ENCODE measurements at places on chromosomes 6 and 20.

- H3K27ac ChIP-seq: no peak overlapping the region
- H3K36me3 ChIP-seq: no peaks in the 10 kb centered on the region
- no peak for DNase-seq
- no peak overlapping the region for H3K4me3 ChIP-seq
Measured at GRCh38 chr6:31871046-31871659, 7.6 kb downstream of the SLC44A4 start.

GRCh38 chr20:56833427-56833826 is 204.3 kb downstream of the TFAP2C start:
- H3K27ac ChIP-seq: no peak overlapping the region
- H3K4me1 ChIP-seq: no peaks in the 10 kb centered on the region
- no peaks in the 10 kb centered on the region for H3K36me3 ChIP-seq
- H3K4me3 ChIP-seq: no peak overlapping the region

DNA sequence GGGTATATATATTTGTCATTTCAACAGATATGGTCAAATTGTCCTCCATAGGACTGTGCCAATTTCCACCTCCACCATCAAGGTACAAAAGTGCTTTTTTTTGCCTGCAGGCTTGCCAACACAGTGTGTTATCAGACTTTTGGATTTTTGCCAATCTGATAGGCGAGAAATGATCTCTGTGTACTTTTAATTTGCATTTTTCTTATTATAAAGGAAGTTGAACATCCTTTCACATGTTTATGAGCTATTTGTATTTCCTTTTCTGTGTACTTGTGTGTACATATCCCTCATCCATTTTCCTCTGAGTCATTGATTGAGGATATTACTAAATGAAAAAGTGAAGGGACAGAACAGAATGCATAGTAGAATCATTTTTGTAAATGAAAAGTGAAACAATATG is 39.0 kb upstream of the PTPN1 start:
- H3K4me1 ChIP-seq: no peaks in the 10 kb centered on the region
- DNase-seq: no peak
- no peaks in the 10 kb centered on the region for H3K27me3 ChIP-seq
- no peak overlapping the region for H3K4me3 ChIP-seq
- H3K36me3 ChIP-seq: no peaks in the 10 kb centered on the region
- H3K27ac ChIP-seq: no peak overlapping the region

DNA sequence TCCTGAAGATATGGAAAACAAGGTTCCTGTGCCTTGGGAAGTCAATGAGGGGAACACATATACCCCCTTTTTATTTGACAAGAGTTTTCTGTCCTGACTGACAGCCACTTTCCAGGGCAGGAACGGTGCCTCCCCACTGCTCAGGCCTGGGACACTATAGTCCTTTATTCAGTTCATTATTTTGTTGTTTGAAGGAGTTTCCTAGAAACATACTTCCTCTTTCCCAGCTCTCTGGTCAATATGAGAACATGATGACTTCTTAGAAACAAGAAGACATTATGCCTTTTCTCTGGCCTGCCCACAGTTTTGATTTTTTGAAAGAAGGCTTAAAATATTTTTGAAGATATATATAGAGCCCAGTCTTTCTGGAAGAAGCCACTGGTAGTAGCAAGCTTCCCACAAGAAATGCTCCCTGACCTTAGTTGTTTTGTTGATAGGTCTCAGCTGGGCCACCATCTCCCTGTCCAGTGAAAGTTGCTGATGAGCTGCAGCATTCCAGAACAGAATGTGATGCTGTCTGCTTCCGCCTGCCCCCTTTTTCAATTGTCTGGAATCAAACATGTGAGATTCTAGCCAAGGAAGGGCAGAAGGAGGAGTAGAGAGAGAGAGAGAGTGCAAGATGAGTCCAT is 350.0 kb upstream of the PRND start:
- H3K4me1 ChIP-seq: peaks cover 3% of the 10 kb centered on the region
- no peaks in the 10 kb centered on the region for H3K36me3 ChIP-seq
- no peak overlapping the region for H3K4me3 ChIP-seq
- H3K27ac ChIP-seq: no peak overlapping the region
- no peaks in the 10 kb centered on the region for H3K27me3 ChIP-seq

DNA sequence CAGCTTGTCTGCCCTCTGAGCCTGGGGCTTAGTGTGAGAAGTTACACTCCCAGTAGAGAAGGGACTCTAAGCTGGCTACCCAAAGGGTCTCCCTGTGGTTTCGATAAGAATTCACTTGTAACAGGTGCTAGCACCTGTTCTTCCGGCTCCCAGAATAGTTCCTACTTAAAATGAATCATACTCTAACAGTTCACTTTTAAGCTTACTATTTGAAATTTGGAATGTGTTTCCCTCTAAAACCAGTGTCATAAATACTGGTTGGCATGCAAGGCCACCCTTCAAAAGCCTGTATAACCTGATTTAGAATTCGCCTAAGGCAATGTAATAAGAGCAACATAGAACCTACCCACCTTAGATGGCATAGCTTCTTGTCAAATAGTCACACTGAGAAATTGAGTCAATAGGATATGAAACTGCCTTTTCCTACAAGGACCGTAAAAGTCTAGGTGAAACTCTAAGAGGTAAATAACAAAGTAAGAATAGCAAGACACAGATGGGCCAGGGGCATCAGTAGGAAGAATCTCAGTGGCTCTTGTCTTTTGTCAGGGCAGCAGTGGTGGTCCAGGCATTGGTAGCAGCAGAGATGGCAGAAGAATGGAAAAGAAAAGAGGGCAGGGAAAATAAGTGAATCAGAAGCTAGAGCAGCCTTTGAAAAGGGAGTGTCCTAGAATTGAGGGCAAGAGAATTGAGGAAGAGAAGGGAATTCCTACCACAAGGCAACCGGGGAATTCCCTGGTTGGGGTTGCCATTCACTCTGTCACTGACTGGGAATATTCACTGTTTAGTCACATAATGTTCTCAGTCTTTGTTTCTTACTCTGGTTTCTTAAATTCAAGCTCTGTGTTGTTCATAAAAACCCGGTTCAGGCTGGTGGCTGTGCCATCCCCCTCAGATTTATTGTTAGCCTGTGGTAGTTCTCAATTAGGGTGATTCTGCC is 91.5 kb downstream of the HIVEP2 start:
- peaks cover 7% of the 10 kb centered on the region for H3K4me1 ChIP-seq
- no peak overlapping the region for H3K4me3 ChIP-seq
- DNase-seq: no peak
- no peaks in the 10 kb centered on the region for H3K36me3 ChIP-seq
- no peak overlapping the region for H3K27ac ChIP-seq

DNA sequence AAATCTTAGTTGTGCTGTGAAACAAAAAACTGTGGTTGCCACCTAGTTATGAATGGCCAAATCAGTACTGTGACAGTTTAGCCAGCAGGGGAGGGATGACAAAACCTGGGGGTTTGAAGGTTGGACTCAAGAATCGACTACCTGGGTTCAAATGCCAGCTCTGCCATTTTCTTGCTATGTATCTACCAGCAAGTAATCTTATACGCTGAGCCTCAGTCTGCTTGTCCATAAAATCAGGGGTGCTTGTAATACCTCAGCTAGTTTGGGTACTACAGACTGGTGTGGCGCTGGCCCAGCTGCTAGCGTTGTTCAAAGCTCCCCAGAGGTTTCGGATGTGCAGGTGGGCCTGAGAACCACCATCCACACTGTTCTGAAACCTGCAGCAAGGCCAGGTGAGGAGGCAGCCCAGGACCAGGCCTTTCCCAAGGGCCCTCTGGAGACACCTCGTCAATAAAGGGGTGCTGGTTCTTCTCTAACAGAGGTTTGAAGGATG is 40.4 kb downstream of the TRAM2 start:
- H3K27ac ChIP-seq: no peak overlapping the region
- H3K27me3 ChIP-seq: no peaks in the 10 kb centered on the region
- H3K4me1 ChIP-seq: peaks cover 3% of the 10 kb centered on the region
- no peak for DNase-seq
- no peaks in the 10 kb centered on the region for H3K36me3 ChIP-seq
- no peak overlapping the region for H3K4me3 ChIP-seq

DNA sequence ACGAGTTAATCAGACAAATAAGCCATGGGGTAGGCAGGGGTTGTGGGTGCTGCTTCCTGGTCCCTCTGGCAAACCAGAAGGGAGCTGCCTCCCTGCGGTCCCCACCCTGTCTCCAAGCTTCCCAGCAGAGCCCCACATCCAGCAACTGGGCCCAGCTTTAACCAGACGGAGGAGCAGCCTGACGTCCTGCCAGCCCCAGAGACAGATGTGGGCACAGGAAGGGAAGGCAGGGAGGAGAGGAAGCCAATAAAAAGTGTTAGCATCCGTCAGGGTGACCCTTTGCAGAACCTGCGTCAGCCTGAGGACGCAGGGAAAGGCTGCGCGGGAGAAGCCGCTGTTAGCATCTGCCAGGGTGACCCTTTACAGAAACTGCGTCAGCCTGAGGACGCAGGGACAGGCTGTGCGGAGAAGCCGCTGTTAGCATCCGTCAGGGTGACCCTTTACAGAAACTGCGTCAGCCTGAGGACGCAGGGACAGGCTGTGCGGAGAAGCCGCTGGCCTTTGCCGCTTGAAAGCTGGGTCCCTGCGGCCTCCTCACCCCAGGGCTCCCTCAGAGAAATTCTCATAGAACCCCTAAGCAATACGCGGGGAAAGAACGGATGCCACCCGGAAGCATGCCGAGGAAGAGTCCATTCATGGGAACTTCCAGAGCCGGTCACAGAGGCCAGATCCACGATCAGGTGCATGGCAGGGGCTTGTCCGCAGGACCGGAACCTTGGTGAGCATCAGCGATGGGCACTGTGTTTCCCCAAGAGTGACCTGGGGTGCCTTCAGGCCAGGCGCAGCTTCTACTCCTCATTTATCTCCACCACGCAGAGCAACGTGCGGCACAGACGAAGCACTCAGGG is 15.9 kb downstream of the DLL1 start:
- H3K27me3 ChIP-seq: no peaks in the 10 kb centered on the region
- no peak overlapping the region for H3K27ac ChIP-seq
- H3K4me3 ChIP-seq: no peak overlapping the region

- no peak for DNase-seq
- H3K27me3 ChIP-seq: no peaks in the 10 kb centered on the region
- H3K36me3 ChIP-seq: no peaks in the 10 kb centered on the region
Measured at GRCh38 chr20:41320976-41321375, 3.4 kb upstream of the ZHX3 start.

DNA sequence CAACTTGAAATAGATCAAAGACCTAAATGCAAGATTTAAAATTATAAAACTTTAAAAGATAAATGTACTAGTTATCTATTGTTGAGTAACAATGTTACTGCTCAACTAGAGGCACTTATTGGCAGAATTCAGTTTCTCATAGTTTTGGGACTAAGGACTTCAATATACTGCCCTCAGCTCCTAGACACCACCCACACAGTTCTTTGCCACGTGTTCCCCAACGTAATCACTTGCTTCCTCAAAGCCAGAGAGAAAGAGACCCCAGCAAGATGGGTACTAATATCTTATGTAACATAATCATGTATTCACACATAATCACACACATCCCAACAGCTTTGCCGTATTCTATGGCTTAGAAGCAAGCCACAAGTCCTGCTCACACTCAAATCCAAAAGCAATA is 50.3 kb upstream of the SLC22A16 start:
- H3K27me3 ChIP-seq: no peaks in the 10 kb centered on the region
- H3K4me3 ChIP-seq: no peak overlapping the region
- H3K4me1 ChIP-seq: no peaks in the 10 kb centered on the region
- no peaks in the 10 kb centered on the region for H3K36me3 ChIP-seq
- no peak overlapping the region for H3K27ac ChIP-seq
- no peak for DNase-seq

- no peaks in the 10 kb centered on the region for H3K4me1 ChIP-seq
- no peaks in the 10 kb centered on the region for H3K27me3 ChIP-seq
- H3K4me3 ChIP-seq: no peak overlapping the region
- no peak for DNase-seq
- no peak overlapping the region for H3K27ac ChIP-seq
Measured at GRCh38 chr6:100152201-100152600, 158.2 kb upstream of the MCHR2 start.

All from spinal cord (tissue), 10 donors.